ENCODE measurements at places on chromosomes 6 and 20. TPM values are rescaled to one million over a fixed set of nuclear protein-coding genes. Genes with fewer than 3 reads are reported as not detected.

Gene C20orf202
- not detected for total RNA-seq

DNA sequence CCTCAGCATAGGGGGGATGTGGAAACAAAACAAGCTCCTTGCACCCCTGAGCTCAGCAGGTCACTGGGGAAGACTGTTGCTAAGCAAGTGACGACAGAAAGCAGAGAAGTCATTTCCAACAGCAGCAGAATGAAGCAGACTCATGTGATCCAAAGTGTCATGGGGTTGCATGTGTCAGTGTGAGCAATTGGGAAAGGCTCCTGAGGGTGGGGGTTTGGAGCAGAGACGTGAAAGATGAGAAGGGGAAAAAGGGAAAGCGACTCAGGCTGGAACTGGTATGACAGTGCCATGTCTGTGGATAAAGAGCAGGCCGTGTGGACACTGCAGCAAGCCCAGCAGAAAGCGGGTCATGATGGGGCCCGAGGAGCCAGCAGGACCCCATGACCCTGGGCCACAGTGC lies 363.9 kb downstream of the PREX1 start:
- no peak for DNase-seq

DNA sequence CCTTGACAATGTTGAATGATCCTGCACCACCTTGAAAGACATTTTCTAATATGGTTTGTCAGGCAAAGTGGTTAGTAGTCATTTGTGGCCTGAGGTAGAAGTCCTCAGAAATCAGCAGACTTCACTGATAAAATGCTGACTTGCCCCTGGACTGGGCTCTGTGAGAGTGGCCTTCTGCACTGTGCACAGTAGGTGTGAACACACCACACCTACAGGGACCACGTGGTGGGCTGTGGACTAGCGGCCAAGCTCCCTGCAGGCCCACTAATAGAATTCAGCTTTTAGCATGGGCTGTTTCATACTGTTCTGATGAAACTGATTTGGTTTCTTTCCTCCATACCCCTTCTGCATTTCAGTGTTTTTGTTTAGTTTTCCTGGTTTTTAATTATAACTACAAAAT lies 7.3 kb downstream of the BPHL start:
- no peak for DNase-seq

Gene C6orf15
- total RNA-seq, result not detected

- no peak for DNase-seq
Measured at GRCh38 chr6:27066381-27066780, 181.1 kb upstream of the PRSS16 start.
